ENCODE measurements at places on chromosomes 5 and 9. TPM values are rescaled to one million over a fixed set of nuclear protein-coding genes. Genes with fewer than 3 reads are reported as not detected.

Gene NACC2
- polyA plus RNA-seq = not detected

Gene CARTPT
- not detected for polyA plus RNA-seq

Gene TMEM174
- not detected for polyA plus RNA-seq

Gene GPR150
- polyA plus RNA-seq = 0.61 TPM

Gene NR6A1
- polyA plus RNA-seq = not detected

Gene LPAR1
- not detected for polyA plus RNA-seq

Gene FOXD4L4
- not detected for polyA plus RNA-seq

Gene GFI1B
- polyA plus RNA-seq = 1.4 TPM

Gene RGS7BP
- polyA plus RNA-seq = not detected
